ENCODE measurements at places on chromosomes 12 and 14.

GRCh38 chr14:96959992-96960391 lies 162.8 kb downstream of the VRK1 start:
- no peak for DNase-seq

DNA sequence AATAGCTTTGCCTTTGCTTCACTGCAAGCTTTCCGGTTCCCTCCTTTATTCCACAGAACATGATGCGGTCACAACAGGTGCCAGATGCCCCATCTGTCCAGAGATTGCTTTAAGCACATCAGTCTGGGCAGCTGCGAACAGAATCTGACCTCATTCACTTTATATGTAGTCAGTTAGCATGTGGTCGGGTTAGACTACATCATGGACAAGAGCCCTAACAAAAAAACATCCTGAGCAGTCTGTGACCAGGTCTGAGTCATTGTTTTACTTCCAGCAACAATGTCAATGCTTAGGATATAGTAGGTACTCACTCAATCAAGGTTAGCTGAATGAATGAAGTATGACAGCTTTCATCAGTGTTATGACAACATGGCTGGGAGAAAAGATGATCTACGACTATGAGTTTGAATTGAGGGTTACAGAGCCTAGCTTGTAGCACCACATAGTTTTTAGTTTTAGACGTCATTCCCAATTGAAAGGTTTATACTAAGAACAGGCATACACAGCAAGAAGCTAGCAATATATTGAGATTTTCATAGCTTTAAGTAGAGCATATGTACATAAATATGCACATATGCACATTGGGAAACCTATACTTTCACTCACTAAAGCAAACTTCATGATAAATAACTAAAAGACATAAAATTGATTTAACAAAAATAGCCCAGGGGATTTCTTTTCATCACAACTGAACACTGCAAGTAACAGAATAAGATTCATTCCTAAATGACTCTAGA lies 64.2 kb upstream of the TMCC3 start:
- no peak for DNase-seq

DNA sequence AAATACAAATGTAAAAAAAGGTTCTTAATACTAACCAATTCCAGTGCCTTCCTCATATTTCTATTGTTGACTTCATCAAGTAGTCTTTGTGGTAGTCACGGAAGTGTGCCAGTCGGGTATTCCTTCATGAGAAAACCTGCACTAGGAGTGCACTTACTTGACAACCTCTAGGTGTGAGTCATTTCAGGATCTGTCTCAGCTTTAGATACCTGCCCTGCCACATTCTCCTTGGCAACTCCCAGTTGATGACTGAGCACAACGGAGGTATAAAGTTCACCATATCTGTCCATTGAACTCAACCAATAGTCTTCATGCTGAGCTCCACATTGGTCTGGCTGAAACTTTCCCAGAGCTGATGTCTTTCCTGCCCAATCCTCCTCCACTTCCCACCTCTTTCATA lies 215.7 kb downstream of the SYT10 start:
- no peak for DNase-seq

DNA sequence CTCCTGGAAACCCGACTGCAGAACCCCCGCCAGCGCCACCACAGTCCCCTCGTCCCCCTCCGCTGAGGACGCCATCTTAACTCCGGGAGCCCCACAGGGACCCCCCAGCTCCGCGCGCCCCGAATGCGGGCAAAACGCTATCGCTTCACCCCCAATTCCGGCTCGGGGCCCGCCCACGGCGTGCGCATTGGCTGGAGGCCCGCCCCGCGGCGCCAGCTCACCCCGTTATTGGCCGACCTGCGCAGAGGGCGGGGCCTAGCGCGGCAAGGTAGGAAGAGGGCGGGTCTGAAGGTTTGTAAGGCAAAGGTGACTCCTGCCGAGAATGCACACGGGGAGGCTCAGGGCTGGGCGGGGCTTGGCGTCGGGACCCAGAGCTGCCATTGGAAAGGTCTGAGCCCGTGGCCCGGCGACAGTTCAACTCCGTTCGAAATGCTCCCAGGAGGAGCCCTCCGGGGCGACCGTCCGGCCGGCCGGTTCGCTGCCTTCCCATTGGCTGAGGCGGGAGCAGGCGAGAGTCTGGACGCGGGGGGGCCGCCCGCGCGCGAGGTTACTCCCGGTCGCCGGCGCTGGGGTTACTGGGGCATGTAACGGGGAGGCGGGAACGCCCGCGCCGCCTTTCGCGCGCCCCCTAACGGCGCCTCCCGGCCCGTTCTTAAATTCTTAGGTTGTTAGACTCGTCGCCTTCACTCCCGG lies at the start of gene LPCAT3:
Gene LPCAT3, minus strand, starts transcription at position 127 of the 693 bp plus-strand sequence. Its CDS starts 52 bp downstream, at position 75.
- DNase-seq = peak; percentile 92

DNA sequence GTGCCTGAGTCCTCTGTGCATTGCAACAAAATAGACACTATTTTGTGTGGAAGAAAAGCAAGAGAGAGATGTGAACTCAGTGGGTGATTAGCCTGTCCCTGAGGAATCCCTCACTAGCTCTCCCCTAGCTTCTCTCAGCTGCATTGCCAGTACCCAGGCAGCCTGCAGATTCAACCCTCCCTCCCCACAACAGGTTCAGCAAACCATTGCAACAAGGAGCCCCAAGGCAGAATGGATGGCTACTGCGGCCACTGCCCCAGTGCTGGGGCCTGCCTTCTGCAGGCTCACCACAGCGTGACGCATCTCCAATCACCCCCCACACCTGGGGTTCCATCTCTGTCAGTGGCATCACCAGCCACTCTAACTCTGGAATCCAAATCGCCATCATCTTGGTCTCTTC lies 2.3 kb downstream of the CRACR2A start:
- DNase-seq = no peak

GRCh38 chr12:66623455-66623854 lies 55.4 kb downstream of the GRIP1 start:
- DNase-seq = no peak

DNA sequence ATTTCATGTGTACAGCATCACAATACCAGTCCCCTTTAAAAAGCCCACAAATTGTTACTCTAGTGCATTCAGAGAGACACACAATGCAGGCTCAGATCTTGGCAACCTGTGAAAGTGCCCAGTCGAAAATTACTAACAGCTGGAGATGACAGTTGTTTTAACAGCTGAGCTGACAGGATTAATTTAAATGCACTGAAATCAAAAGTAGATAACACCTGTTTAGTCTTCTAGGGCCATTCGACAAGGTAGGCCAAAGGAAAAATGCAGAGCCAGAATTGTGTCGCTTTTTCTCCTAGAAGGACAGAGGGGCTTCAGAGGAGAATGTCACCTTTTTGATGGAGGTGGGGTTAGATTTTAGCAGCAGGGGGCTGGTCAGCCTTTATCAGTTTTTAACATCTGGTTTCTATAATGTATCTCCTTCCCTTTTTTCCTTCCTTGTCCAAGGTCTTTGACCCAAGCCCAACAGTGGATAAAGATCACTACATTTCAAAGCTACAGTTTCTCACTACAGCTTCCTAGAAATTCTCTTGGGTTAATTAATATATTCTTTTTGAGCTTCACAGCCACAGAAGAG lies 139.1 kb downstream of the SOX5 start:
- no peak for DNase-seq

DNA sequence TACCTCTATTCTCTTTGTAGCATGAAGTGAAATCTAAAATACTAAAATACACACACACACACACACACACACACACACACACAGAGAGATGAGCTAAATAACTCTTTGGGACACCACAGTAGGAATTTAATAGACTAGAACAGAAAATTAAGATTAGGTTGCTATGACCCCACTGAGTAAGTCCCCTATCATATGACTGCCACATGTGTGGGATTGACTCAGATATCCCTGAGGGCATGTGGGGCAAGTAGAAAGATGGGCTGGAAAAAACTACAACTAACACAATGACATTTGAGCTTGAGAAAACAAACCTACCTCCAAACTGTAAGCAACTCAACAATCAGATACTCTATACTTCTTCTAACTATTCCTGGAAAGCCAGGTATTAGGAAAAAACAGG lies 27.0 kb downstream of the SLC25A21 start:
- DNase-seq = no peak

- no peak for DNase-seq
These were observed 140.3 kb upstream of the NUDT4 start for GRCh38 chr12:93237235-93237915.

DNA sequence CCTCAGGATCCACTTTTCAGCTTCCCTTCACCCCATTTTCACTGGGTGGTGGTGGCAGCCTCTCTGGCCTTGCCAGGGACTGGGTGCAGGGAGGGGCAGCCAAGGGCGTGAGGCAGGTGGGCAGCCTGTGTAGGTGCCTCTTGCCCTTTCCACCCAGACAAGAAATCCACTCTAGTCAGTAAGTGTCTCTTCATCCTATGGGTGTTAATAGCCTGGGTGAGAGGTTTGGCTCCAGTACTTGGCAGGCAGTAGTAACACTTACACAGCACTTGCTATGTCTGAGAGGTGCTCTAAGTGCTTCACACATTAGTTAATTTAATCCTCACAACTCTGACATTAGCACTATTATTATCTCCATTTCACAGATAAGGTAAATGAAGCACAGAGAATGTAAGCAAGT lies 171.9 kb downstream of the EMP1 start:
- DNase-seq = no peak

DNA sequence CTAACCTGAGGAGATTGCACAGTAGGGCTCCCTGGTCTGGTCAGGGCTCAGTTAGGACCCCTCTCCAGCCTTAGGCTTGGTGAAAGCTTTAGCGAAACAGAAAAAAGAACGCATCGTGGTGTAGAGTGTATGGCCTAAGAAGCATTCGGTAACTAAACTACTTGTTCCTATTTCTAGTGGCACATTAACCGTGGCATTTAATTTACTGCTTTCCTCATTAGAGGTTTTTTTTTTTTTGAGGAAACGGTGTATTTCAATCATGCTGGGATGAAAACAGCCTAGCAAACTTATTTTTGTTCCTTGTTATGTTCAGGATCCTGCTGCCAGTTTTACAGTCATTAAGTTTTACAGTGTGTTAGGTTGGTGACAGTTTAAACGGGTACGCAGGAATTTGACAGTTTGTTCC lies 518 bp upstream of the OSBPL8 start:
- DNase-seq = no peak

GRCh38 chr14:62645649-62646048 lies 399.6 kb downstream of the KCNH5 start:
- DNase-seq = no peak

DNA sequence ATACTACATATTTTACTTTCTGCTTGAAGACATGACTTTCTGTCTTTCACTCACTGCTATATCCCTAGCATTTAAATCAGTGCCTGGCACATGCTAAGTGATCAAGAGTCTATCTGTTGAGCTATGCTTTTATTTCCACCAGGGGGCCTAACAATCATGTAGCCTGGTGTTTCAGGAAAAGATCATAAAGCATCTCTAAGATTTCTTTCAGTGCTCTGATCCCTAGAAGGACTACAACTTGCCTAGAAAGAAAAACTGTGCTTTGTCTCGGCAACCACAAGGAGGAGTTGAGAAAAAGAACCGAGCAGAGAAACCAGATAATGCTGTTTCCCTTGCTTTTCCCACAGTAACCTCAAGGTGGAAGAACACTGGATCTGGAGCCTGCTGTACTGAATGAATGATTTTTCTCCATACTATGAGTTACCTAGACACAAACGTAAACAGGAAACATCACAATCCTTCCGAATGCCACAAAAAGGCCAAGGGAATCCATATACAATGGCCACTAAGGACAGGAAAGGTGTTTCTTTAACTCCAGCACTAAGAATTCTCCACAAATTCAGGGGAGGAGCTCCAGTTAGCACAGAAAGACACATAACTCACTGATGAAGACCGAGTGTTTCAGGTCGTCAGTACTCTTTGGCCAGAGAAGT lies 1.2 kb downstream of the CRY1 start:
- peak; percentile 92 for DNase-seq

DNA sequence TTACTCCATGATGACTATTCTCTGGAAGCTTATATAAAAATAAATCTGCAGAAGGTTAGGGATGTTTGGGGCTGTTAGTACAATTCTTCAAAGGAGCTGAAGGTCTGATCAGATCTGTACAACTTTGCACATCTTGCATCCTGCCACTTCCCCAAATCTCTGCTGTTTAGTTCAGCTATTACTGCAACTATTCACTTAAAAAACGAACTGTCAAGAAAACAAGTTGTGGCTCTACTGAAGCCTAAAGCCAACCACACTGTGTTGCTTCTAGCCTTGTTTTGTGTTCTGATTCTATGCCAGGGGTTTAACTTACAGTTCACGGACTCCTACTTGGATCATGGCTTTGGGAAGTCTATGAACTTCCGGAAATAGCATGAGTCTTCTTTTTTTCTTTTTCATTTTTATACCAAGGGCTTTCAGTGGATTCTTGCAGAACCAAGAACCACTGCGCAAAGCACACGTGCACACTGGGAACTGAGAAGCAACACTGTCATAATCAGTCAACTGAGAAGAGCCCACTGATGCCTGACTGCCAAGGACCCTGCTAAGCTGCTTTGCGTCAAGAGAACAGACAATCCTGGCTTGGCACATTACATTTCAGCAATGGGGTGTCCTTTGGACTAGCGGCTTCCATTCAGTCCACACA lies 66.3 kb upstream of the EEA1 start:
- DNase-seq = no peak

DNA sequence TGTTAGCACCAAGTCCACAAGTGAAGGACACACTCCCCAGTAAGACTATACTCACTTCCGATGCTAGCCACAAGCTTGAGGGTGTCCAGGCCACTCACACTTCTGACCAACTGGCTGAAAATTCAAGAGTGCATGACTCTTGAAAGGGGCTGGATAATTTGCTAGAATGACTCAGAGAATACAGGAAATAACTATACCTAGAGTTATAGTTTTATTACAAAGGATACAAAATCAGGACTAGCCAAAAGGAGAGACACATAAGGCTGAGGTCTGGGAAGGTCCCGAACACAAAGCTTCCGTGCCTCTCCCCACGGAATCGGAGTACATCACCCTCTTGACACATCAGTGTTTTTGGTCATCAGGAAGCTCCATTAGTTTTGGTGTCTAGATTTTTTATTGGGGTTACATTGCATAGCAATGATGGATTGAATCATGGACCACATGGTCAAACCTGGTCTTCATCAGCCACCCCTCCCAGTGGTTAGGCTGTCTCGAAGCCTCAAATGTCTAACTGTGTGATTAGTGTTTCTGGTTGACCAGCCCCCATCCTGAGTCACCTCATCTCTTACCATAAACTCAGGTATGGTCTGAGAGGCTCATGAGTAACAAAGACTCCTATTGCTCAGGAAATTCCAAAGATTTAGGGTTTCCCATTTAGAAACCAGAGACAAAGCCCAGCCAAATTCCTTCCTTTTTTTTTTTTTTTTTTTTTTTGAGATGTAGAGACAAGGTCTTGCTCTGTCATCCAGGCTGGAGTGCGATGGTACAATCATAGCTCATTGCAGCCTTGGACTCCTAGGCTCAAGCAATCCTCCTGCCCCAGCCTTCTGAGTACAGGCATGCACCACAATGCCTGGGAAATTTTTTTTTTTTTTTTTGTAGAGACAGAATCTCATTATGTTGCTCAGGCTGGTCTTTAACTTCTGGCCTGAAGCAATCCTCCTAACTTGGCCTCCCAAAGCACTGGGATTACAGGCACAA lies 472.0 kb upstream of the TBX3 start:
- no peak for DNase-seq

DNA sequence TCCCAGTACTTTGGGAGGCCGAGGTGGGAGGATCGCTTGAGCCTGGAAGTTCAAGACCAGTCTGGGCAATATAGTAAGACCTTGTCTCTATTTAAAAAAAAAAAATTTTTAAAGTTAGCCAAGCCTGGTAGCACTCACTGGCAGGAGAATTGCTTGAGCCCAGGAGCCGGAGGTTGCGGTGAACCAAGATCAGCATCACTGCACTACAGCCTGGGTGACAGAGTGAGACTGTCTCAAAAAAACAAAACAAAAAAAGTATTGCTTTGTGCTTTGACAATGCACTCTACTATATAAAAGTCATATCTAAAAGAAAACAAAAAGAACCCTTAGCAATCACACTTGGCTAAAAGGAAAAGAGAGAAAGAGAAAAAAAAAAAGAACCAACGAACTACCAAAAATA lies 26.8 kb downstream of the GNPTAB start:
- no peak for DNase-seq

Data from NCI-H510A treated with DMSO at 0.1 percent for 48 hours (cell line).